ENCODE measurements at places on chromosomes 5 and 9. TPM values are rescaled to one million over a fixed set of nuclear protein-coding genes. Genes with fewer than 3 reads are reported as not detected.

DNA sequence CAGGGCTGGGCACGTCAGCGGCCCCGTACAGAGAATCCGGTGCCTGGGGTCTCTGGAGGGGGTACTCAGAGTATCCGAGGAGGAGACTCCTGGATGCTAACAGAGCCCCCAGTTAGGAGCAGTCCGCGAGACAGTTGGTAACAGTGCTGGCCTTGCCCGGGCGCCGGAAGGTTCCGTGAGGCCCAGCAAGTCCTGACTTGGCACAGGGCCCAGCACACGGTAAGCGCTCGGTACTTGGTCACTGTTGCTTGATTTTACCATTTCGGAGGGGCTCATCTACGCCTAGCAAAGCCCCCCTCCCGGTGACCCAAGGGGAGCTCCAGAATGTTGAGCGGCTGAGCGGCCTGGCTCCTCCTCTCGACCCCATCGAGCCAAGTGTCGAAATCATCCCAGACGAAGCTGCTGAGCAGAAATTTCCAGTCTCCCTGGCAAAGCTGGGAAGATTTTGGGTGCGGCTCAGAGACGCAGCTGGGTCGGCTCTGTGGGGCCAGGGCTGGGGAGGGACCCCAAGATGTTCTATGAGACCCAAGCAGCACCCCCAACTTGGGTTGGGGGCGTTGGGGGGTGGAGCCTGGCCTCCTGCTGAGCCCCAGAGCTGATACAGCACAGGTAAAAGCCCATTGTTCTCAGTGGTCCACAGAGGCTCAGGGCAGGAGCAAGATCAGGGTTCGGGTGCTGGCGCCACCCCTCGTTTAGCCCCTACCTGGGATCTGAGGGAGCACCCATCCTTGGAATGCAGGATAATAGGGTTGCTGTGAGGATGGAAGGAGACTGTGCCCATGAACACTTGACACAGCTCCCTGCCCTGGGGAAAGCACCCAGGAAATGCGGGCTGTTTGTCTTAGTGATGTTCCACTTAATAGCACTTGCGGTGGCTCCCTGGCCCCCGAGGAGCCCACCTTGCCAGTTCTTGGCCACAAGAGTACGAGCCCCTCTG is 137.2 kb downstream of the C9orf50 start:
- peak; percentile 98 for DNase-seq

- no peak for DNase-seq
Observed at GRCh38 chr5:67581203-67581602, 384.6 kb upstream of the CD180 start.

Gene CLTA
- total RNA-seq: 195 TPM

Gene FOXD1
- 0.46 TPM for total RNA-seq

DNA sequence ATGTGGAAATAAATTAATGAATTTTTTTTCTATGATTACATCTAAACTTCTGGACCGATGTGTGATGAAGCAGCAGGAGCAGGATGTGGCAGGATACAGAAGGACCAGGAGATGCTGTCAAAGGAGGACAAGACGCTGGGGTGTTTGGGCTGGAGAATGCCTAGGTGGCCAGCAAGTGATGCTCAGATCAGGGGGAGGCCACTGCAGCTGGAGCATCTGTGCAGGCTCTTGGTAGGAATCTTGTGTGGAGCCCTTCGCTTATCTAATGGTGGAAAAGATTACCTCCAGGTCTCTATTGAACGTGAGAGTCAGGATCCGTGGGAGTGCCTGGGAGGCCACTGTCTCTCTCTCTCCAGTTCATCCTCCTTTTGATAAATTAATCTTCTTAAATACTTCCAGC is 79.8 kb downstream of the MRPL36 start:
- DNase-seq: no peak

DNA sequence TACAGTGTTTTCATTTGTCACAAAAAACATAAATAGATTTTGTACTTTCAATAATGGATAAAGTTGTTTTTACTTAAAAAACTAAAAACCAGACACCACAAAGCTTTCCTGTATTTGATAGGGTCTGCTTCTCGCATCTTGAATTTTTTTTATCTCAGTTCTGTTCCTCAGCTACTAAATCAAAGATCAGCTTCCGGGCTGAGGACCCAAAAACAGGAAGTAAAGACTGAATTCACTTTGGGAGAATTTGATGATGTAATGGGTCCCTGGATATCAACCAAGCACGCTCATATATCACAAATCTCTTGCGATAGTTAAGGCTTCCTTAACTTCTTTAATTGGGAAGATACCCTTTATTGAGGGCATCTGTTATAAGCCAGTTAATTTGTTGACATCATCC is 24.1 kb downstream of the ITK start:
- DNase-seq: no peak

DNA sequence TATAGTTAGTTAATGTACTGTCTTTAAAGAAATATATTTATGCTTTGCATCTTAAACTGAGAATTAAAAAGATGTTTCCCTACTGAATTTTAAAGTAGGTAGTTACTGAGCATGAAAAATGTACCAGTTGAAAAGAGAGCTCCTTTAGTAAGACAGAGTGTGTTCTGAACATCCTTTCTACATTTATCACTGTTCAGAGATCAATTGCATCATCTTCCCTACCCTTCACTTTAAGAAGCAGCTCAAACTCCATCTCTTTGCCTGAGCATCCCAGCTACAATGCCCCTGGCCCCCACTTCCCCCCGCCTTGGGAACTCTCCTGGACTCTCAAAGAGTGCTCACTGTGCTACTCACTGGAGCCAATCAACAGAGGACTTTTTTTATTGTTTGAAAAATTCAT is 164.7 kb downstream of the GNAQ start:
- no peak for DNase-seq

- peak; percentile 48 for DNase-seq
Observed at GRCh38 chr5:36300191-36300926, 1.3 kb downstream of the RANBP3L start.

DNA sequence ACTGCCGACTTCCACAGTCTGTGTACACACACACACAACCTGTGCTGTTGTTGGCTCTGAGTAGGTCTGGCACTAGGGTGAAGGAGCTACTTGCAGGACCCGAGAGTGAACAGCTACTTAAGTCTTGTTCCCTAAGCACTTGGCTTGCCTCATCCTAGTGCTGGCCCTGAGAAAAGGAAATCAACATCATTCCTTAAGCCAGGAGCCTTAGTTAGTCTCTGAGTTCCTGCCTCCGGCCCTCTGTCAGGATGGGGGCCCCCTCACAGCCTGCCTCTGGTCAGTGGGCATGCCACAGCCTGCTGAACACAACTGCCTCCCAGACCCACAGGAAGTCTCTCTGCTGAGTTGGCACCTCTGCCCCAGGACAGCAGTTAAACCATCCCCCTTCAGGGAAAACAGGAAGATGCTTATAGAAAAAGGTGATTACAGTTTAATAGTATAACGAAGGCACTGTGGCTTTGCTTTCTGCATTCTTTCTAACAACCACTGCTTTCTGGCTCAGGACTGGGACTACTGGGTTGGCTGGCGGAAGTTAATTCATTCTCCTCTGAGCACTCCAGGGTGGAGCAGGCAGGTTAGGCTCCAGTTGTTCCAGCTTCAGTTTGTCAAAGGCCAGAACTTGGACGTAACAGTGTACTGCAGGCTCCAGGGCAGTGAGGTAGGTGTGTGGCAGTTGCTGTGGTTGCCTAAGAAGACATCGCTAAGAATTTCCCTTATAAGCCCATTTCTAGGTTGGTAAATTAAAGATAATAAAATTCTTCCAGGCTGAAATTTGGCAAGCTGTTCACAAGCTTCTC is 2.8 kb downstream of the MAMDC2 start:
- no peak for DNase-seq

DNA sequence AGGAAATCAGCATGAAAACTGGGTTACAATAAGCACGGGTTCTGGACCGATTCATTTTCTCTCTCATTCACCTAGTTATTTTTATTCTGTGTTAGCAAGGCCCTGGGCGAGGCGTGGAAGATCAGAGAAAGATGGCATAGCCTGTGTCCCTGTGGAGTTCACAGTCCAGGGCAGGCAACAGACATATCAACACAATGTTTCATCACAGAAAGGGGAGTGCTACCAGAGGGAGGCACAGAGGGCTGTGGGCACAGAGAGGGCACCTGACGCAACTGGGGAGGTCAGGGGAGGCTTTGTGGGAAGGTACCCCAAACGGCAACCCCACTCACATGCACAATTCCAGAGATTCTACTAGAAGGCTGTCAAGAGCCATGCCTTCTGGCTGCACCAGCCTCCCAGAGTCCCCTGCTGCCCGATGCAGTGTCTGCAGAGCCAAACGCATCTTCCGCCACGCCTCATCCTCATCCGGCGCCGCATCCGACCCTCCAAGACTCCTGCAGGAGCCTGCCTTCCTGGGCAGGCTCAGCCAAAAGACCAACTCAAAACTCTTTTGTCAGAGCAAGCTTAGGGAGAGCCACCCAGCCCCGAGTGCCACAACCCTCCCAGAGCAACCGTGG is 1.4 kb downstream of the FAM193B start:
- no peak for DNase-seq

Gene SPAAR
- 3.7 TPM for total RNA-seq

GRCh38 chr5:157072508-157072907 is 13.6 kb upstream of the HAVCR1 start:
- no peak for DNase-seq

Gene DMRT3
- total RNA-seq: not detected

GRCh38 chr5:143672806-143673205 is 139.2 kb upstream of the HMHB1 start:
- DNase-seq: no peak

Gene BAAT
- 0.17 TPM for total RNA-seq

Gene CFAP90
- 14.2 TPM for total RNA-seq

- no peak for DNase-seq
Observed at GRCh38 chr5:173923218-173924095, 35.3 kb downstream of the CPEB4 start.

Gene C9orf152
- 12.4 TPM for total RNA-seq

Gene TAF1L
- not detected for total RNA-seq

GRCh38 chr5:32170303-32171151 is 3.6 kb downstream of the GOLPH3 start:
- peak; percentile 92 for DNase-seq

GRCh38 chr5:73958037-73958436 is 332.0 kb downstream of the ARHGEF28 start:
- DNase-seq: no peak

Gene TMEM250
- total RNA-seq: 47.9 TPM

Gene GABRA1
- total RNA-seq: not detected

DNA sequence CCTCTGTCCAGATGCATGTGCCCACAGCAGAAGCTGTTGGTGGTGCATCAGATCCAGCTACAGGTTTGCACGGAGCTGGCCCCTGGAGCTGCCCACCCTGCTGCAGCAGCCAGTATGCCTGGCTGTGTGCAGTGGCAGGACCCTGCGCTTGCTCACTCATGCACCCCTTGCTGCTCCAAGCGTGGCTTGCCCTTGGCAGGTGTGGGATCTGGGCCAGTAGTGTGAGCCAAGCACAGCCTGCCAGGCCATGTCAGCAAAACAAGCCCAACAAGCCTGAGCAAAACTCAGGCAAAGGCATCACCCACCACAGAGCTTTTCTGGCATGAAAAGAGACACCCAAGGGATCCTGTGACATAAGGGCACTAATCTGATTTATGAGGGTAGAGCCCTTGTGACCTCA is 18.3 kb upstream of the ECPAS start:
- DNase-seq: no peak

DNA sequence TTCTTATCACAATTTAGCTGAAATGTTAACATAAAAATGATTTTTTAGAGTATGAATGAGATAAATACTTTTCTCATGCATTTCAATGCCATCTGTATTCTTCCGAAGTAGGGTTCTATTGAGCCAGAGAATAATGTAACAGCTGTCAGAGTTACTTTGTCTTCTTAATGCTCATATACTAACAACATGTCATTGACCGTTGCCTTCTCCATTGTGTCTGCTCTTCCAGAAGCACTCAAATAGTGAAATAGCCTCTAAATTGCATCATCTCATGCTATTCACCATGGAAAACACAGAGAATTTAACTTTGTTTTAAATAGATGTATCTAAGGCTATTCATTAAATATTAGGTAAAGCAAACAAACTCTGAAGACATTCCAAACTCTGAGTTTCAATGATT is 1875.9 kb upstream of the CDH9 start:
- DNase-seq: no peak

- DNase-seq: no peak
Observed at GRCh38 chr9:37946041-37946440, 42.1 kb upstream of the SLC25A51 start.

Gene GPR21
- total RNA-seq: 6.1 TPM

Gene ZNF782
- total RNA-seq: 4.5 TPM

Gene NR4A3
- 11.7 TPM for total RNA-seq

DNA sequence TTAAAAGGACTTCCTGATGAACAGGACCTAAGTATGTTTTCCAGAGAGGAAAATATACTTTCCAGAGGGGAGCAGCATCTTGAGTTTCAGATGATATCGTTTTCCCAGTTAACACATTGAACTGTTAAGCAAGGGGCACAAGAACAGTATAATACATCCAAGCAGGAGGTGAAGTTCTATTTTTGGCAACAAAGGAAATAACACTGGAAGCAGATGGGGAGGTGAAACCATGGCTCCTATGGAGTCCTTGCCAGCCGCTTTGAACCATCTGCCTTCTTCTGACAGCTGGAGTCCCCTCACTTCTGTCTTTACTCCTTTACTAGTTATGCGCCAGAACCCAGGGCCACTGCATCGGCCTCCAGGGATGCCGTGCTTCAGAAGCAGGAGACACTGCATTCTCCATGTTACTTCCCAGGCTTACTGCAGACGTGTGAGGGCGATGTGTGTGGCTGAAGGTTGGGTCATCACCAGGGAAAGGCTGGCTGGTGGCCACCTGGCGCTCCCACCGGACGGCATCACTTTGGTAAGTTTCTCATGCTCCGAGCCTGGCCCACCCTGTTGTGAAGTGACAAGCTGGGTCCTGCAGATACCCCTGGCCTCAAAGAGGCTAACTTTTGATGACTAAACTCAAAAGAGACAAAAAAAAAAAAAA is 77.8 kb downstream of the TTLL11 start:
- DNase-seq: no peak

DNA sequence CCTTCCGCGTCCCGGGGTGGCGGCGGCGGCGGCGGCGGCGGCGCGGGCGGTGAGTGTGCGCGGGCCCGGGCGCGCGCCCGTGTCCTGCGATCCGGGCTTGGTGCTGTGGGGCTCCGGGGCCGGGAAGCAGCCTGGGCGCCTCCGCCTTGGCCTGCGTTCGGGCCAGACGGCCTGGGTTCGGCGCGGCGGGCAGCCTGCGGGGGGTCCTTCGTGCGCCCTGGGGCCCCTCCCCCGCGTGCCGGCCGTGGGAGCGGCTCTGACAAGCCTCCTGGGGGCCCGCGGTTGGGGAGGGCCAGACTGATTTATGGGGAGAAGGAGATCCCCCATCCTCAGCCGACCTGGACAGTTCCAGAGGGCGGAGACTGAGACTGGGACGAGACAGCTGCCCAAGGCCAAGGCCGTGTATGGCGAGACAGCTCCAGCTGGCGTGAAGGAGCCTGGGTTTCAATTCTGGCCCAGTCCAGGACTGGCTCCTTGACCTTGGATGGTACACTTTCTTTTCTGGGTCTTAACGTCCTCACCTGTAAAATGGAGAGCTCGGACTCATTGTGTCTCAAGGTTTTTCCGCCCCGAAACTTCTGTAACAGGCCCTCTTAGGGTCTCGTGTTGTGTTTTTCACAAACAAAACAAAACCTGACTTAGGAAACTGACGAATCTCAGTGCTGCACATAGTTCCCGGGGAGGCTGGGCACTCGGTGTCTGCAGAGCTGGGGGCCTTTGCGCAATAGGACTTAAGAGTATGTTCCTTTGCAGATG is 603 bp downstream of the TMEM268 start:
- DNase-seq: peak; percentile 80

Data from lung (tissue), 17 donors.